ENCODE measurements at places on chromosomes 4 and X. TPM values are rescaled to one million over a fixed set of nuclear protein-coding genes. Genes with fewer than 3 reads are reported as not detected.

Gene PTTG2
- not detected for polyA plus RNA-seq

Gene RTL3
- not detected for polyA plus RNA-seq

Gene OTC
- not detected for polyA plus RNA-seq

Gene MAGEC2
- polyA plus RNA-seq = not detected

Gene VCX3B
- not detected for polyA plus RNA-seq

Gene TLR3
- polyA plus RNA-seq = not detected

Gene PAGE2
- polyA plus RNA-seq = not detected

Gene GPR34
- polyA plus RNA-seq = not detected

Gene GPC3
- not detected for polyA plus RNA-seq

Gene NEUROG2
- not detected for polyA plus RNA-seq
